ENCODE measurements at places on chromosomes 16 and 17.
A peak's percentile ranks its signal among the peaks of the same experiment; 100 is the strongest.

- DNase-seq = no peak
Observed at GRCh38 chr16:50632927-50633800, 47.9 kb downstream of the SNX20 start.

- peak; percentile 21 for DNase-seq
Observed at GRCh38 chr16:24988593-24989338, 26.4 kb downstream of the ARHGAP17 start.

DNA sequence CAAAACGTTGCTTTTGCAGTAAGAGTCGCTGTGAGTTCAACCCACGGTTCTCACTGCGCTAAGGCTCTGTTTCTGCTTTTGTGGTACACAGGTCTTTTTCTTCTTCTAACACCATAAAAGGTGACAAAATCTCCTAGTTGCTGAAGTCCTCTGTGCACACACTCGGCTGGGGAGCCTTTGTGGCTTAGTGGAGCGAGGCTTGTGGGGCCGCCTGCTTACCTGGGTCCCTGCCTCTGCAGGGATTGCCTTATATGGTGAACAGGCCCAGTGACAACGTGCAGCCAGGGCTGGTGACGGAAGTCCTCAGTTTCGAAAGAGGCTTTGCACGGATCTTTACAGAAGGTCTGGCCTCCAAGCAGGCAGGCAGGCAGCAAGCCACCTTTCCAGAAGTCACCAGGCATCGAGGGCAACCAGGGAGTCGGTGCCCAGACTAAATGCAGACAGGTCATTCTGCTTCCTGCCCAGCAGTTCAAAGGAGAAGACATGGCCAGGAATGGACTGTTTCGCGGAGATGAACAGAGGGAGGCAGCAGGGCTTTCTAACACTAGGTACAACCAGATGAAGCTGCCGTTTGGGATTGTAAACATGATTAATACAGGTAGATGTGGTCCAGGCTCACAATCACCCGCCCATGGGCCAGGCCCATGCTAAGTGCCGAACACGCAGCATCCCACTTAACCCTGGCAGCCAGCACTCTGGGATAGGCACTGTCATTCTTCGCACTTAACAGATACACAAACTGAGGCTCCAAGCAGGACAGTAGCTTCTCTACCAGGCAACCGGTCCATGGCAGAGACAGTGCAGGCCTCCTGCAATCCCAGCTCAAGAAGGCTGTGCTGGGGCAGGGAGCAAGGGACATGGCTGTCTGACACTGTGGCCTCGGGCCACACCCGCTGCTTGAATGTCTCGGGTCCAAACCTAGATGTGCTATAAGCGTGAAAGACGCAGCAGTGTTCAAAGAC lies 10.7 kb upstream of the MEAK7 start:
- peak; percentile 58 for DNase-seq

- DNase-seq = no peak
Observed at GRCh38 chr17:21233581-21234347, 19.4 kb downstream of the NATD1 start.

- no peak for DNase-seq
Observed at GRCh38 chr17:32123782-32124181, 18.5 kb upstream of the RHOT1 start.

- DNase-seq = no peak
Observed at GRCh38 chr16:54466233-54466632, 179.6 kb upstream of the IRX3 start.

- no peak for DNase-seq
Observed at GRCh38 chr16:54886078-54886477, 44.6 kb upstream of the IRX5 start.

- peak; percentile 51 for DNase-seq
Observed at GRCh38 chr17:58330538-58330996, 2.0 kb upstream of the TSPOAP1 start.

DNA sequence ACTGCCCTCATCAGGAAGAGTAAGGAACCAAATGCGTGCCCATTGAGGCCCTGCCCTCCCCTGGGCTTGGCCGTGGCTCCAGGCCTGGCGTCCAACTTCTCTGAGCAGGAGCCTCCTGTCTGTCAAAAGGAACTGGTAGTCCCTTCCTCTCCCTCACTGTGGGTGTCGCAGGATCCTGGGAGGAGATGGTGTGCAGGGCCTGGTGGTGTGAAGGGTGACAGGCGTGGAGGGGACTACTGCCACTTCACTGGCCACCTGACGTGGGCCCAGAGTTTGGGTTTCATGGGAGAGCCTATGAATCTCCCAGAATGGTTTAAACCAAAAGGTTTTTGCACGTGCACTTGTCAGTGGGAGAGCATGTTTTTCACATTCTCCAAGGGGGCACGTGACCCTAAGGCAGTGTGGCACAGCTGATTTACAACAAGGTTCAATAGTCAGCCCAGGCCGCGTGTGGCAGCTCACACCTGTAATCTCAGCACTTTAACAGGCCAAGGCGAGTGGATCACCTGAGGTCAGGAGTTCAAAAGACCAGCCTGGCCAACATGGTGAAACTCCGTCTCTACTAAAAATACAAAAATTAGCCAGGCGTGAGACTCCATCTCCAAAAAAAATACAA lies 12.5 kb downstream of the ARL2BP start:
- DNase-seq = no peak

GRCh38 chr16:58339452-58339981 lies 44.7 kb upstream of the PRSS54 start:
- no peak for DNase-seq

GRCh38 chr16:57614536-57614935 lies 13.9 kb upstream of the ADGRG1 start:
- DNase-seq = no peak

DNA sequence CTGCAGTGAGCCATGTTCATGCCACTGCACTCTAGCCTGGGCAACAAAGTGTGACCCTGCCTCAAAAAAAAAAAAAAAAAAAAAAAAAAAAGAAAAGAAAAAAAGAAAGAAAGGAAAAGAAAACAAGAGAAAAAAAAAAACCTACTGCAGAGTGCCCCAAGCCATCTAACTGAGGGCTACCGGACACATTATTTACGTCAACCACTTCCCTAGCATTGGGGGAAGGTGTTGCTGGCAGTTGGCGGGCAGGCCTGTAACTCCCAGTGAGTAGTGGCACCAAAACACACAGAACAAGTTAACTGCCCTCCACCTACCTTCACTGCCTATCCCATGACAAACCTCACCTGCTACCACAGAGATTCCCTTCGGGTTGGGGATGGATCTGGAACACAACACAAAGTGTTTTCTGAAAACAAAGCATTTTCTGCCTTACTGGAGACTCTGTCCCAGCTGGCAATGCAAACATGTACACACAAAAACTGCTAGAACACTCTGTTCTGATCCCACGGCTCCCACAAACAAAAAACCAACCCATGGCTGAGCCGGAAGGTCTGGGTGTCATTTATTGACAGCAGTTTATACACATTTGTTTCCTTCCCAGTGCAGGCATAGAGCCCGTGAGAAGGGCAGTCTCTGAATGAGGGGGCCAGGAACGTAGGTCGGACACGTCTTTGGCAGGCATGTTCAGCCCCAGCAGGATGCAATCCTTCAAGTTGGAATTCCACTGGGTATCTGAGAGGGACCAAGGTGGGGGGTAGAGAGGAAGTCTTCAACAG lies 11.0 kb downstream of the PHB1 start:
- no peak for DNase-seq

DNA sequence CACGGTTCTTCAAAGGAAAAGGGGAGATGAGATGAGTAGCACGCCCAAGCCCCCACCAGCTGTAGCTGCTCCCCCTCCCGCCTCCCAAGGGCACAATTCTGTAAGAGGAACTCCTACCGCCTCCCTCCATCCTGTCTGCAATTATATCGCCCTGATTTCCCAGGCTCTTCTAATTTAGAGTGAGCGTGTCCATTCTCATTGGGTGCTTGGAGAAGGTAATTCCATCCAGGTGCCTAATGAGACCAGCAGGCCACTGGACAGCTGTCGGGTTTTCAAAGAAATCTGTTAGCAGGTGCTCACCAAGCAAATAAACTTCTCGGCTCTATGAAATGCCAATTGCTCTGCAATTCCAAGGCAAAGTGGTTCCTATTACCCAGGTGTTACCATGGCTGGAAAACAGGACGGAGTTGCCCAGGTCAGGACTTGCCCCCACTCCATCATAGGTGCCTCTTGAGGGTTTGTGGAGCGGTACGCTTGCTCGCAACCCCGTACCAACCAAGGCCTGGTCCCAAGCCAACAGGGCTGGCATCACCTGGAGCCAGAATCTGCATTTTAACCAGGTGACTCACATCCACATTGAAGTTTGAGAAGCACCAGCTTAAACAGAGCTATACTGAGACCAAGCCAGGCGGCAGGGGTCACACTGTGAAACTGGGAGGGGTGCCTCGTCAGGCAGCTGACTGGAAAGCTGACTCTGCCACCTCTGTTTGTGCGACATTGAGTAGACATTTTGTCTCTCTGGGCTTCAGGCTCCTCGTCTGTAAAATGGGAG lies 16.5 kb upstream of the MEAK7 start:
- DNase-seq = no peak

DNA sequence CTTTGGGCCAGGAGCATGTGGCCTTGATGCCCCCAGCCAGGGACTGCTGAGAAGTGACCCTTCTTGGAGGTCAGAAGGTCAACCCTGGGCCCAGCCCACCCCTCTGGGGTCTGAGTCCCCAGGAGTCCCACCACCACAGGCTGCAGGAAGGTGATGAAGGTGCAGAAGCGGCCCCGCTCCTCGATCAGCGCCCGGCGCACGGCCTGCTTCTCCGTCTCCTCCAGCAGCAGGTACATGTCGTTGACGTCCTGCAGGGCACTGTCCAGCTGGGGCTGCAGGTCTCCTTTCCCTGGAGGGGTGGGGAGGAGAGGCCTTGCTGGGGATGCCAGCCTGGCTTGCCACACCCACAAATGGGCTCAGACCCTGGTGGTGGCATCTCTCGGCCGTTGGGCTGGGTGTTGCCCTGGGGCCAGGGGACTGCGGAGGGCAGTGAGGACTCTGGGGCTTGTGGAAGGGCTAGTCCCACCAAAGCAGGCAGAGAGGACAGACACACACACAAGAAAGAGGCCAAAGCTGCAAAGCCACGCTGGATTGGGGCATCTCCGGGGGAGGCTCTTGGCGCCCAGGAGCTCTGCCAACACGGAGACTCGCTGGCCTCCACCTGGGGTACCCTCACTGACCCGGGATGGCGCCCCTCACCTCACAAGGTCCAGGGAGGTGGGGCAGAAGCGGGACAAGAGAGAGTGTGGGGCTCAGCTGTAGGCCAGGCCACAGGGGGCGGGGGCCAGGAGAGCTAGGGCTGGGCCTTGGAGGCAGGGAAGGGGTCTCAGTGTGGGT lies 7.5 kb downstream of the MTSS2 start:
- DNase-seq = no peak

DNA sequence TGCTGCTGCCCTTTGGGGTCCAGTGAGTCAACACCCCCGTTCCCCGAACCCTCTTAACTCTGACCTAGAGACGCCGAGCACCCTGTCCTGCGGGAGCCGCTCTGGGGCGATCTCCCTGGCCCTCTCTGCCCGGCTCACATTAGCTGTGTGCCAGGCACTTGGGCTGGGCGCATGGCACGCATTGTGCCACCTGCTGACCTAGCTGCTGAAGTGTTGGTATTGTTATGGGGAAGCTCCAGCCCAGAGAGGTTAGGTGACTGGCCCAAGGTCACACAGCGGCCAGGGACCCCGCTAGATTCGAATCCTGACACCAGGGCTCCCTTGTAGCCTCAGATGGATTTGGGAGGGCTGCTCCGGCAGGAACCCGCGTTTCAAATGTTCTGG lies 1.1 kb downstream of the HSD17B1 start:
- DNase-seq = no peak

GRCh38 chr16:86018487-86018886 lies 119.5 kb downstream of the IRF8 start:
- DNase-seq = no peak

DNA sequence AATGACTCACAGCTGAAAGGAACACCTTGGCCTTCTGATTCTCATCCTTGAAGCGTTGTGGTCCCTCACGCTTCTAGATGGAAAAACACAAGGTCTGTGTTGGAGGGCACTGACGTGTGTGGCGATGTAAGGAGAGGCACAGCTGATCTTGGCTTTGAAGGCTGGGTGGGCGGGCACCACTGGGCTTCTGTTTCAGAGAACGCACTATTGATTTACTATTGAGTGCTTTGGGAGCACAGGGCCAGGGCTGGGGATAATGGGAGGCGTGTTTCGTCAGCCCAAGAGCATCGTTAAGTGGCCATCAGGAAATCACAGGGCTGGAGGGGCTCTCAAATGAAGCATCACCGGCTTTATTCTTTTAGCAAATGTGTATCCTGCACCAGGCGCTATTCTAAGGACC lies 70.7 kb downstream of the CMIP start:
- DNase-seq = no peak

DNA sequence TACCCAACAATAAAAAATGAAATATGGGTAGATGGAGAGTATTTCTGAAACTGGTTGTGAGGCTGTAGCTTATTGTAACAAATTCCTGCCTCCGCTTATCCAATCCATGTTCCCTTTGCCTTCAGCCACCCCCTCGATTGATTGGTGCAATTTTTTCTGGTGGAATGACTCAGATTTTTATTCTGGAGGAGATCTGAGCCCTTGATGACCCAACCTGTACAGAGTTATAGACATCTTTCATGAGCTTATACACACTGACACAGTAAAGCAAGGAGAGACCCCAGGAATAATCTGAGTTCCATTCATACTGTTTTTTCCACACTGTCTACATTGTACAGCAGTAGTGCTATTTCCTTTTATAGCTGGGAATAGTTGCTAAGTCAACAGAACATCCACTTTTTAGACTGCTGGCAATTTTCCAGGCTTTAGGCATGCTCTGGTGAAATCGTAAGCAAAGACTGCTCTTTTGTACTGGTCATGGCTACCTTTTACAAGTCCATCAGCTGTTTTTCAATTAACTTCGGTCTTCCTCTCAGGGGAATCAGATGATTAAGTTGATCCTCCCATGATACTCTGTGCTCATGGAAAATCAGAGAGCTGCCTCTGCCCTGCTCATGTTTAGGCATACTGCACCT lies 30.1 kb downstream of the CCL4 start:
- no peak for DNase-seq

DNA sequence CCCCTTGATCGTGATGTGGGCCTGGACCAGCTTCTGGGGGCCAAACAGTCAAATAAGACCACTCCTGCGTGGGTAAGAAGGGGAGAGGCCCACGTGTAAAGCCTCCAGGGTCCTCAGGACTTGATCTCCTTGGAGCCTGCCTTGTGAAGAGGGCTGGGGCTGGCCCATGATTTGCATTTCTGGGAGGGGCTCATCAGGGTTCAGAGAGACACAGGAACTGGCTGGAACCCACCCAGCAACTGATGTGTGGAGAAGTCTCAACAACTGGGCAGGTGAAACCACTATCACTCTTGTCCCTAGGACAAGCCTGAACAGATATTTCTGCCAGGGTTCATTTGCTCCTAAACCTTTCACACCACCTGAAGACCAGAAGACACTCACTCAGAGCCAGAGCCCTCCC lies 214.7 kb downstream of the ZNF423 start:
- no peak for DNase-seq

DNA sequence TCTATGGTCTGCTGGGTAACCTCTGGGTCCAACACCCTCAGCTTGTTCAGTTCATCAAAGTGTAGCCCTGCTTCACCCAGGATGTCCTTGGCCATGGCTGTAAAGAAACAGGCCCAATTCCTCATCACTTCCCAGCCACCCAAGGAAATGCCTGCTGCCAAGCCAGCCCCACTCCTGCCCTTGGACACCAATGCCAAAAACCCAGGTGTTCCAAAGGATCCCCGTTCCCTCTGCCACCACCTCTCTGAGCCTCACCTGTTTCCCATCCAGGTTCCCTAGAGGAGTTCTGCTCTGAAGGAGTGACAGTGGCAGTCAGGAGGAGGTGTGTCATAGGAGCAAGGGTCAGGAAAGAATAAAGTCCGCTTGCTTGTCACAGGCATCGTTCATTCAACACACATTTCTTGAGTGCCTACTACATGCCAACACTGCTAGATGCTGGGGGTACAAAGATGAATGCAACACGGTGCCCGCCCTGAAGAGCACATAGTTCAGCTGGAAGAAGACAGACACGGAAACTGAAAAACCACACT lies 3.3 kb downstream of the IFT20 start:
- no peak for DNase-seq
